ENCODE measurements at places on chromosomes 3 and 15.
A peak's percentile ranks its signal among the peaks of the same experiment; 100 is the strongest.

DNA sequence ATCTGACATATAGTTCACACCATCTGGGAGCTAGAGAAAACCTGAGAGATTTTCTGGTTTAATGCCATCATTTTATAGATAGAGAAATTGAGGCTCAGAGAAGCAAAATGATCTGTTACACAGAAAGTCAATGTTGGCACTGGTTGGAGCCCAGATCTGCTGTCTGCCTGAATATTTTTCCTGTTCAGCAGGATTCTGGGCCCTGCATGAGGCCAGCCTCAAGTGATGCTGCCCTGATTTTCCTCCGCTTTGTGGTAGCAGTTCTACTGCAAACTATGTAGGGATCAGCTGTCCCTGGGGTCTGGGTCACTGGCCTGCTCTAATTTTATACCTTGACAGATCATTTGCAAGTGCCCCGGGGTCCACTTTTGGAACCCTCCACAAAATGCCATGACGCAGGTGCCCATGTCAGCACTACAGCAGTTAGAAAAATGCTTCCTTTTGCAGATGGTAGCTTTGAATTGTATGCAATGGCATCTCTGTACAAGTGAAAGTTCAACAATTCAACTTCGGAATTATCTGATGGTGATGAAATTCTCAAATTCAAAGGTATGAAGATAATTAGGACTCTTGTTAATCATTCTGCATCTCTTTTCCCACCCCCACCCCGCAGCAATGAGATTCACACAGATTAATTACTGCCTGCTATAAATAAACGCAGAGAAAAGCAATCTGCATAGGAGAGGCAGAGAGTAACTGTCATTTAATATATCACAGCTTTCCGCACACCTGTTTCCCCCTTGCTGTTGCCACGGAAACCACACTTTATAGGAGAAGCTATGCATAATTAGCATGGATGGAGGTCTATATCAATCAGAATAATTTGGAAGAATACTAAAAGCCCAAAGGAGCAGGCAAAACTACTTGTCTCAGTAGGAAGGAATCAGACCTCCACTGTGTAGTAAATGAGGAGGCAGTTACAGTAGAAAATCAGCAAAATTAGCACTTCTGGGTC, 222.6 kb downstream of the PDCD6IP start:
- no peak for DNase-seq

DNA sequence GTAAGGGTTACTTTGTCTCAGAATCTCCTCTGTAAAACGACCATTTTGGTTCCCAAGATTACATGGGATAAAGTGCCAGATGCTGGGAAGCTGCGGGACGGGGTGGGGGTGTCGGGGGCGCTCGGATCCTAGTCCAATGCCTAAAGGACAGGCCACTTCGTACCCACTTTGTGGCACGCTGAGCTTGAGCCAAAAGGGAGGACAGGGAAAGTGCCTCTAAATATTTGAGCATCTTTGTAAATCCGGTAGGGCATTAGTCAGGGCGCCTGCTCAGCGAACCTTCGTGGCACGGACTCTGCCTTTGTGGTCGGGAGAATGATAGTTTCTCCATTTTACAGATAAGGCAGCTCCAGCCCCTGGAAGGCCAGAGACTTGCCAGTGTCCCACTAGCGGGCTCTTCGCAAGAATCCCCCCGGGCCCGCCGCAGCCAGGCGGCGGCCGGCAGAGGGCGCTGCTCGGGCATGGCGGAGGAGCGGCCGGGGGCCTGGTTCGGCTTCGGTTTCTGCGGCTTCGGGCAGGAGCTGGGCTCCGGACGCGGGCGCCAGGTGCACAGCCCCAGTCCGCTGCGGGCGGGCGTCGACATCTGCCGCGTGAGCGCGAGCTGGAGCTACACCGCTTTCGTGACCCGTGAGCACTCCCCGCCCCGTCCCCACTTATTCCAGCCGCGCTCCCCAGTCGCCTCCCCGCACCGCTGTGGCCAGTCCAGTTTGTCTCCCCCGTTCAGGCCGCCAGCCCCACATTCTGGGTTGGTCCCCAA, 1.8 kb downstream of the RCCD1 start:
- DNase-seq = peak; percentile 56

DNA sequence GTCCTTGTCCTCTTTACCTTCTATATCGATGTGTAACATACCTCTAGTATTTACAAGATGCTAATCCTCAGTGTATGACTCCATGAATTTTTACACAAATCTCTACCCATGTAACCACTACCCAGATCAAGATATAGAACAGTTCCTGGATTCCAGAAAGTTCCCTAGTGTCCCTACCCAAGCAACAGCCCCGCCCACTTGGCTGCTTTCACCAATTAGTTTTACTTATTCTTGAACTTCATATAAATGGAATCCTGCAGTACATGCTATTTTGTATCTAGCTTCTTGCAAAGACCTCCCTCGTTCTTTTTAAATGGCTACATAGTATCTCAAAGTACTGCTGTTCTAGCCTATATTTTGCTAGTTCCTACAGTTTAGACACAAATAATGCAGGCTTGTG, 33.0 kb downstream of the CD276 start:
- no peak for DNase-seq

DNA sequence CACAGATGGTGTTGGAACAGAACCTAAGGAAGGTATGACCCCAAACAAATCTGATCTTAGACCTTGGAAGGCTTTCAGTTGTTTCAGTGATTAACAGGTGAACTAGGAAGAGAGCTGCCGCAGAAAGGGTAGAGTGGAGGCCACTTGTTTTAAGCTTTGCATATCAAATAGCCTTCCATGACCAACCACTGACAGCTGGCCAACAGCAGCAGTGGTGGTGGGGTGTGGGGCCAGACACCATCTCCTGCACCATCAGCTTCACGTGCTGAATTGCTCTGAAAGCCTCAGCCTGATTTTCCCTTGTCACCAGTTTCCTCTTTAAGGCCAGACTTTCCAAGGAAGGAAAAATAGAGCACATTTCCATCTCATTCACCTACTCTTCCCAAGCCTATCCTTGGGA, 16.6 kb upstream of the OSBPL11 start:
- no peak for DNase-seq

- DNase-seq = no peak
These were observed 71.6 kb downstream of the SUMF1 start for GRCh38 chr3:4395448-4395847.

DNA sequence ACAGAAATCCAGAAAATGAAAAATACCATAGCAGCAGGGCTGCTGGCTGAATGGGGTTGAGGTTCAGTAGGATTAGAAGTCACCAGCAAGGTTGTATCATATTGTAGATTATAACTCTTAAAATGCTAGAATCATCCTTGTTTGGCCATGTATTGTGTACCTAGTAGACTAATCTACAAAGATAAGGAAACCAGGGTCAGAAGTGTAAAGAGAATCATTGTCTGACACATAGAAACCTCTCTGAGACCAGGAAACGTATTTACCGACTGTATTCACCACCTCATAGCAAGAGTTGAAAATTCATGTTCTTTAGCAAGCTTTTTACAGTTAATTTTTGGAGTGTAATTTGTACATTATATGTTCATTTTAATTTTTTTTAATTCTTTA, 168.8 kb downstream of the ECT2 start:
- no peak for DNase-seq

GRCh38 chr3:136336329-136337100, 86.4 kb downstream of the PCCB start:
- DNase-seq = no peak

GRCh38 chr15:39488961-39489360, 91.9 kb upstream of the THBS1 start:
- DNase-seq = no peak

DNA sequence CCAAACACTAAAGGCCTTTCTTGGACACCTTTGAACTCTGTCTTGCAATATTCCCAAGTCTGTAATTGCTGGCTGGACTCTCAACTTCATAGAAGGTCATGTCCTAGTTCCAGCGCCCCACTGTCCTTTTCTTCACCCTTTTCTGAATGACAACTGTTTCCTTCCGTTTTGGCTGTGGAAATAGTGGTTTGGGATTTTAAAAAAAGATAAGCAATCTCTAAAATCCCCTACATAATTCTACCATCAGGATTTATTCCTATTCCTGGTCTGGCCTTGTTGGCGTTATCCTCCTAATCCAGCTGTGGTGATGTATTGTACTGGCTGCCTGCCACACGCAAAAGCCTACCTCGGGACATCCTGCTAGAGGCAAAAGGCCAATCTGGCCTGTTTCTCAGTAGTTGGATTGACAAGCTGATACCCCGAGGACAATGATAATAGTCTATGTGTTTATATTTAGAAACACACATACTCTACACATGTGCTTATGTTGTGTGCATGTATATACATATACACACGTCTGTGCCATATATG, 440.3 kb upstream of the DPH6 start:
- DNase-seq = no peak

GRCh38 chr15:43824302-43825246, at the start of gene MFAP1:
MFAP1 (minus strand) TSS chr15:43824690; CDS start chr15:43824569, 121 bp downstream.
- peak; percentile 85 for DNase-seq

- no peak for DNase-seq
These were observed 20.3 kb upstream of the RAB6B start for GRCh38 chr3:133915685-133916658.

GRCh38 chr3:111538681-111539083, 3.3 kb upstream of the CD96 start:
- DNase-seq = no peak

DNA sequence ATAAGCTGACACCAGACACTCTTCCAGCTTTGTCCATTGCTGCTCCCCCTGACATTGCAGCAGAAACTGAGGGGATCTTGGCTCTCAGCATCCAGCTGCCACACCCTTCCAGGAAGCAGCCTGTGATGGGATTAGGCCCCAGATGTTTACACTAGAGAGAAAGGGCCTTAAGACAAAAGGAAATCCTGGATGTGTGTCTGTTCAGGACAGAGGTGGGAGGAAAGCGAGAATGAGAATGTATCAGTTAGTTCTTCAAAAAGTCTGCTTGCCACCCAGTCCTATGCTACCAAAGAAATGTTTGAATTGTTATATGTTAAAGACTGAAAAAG, 58.8 kb downstream of the HES1 start:
- DNase-seq = no peak

DNA sequence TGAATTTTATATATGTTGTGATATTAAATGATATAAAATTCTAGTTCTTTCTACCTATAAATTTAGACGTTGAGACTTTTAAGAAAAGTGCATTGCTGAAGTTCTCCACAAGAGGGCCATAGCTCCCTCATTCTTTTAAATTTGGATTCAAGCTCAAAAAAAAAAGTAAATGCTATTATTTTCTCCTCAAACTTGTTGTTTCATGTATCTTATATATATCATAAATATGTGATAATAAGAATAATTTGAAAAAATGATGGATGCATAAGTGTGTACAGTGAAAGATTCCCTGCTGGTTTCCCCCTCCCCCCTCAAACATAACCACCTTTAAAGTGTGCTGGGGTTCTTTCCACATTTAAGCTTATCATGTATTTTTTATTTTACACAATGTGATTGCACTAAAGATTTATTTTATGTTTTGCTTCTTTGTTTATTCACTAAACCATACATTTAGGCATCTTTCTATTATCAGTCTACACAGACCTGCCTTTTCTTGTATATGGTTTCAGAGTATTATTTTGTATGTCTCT, 769.4 kb upstream of the GOLIM4 start:
- no peak for DNase-seq

GRCh38 chr3:64957408-64958198, 269.8 kb upstream of the ADAMTS9 start:
- no peak for DNase-seq

DNA sequence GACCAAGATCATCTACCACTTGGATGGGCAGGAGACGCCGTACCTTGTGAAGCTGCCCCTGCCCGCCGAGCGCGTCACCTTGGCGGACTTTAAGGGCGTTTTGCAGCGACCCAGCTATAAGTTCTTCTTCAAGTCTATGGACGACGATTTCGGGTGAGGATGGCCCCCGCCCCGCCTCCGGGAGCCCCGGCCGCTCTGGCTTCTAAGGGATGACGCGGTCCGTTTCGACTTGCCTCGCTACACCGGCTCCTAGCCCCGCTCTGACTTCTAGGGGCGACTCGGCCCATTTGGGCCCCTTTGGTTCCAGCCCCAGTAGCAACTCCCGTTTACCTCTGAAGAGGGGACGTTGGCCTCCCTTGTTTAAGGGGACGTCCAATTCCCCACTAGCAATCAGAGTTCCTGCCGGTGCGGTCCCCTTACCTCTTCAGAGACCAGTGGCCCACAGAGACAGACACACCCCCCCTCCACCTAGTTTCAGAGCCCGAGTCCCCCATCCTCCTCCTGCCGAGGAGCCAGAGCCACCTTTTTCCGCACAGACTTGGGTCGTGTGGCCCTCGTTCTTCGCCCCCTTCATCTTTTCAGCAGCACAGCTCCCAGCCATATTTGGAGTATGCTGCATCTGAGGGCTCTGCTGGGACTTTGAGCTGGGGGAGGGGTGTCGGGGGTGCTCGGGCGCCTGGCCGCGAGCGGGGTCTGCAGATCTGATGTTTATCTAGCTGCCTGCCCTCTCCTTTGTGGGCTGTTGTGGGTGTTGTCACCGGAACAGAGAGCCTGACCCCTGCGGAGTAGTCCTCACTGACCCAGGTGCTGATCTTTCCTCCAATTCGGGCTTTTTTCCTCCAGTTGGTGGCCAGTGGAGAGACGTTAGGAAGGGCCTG, 706 bp downstream of the DVL3 start:
- no peak for DNase-seq

DNA sequence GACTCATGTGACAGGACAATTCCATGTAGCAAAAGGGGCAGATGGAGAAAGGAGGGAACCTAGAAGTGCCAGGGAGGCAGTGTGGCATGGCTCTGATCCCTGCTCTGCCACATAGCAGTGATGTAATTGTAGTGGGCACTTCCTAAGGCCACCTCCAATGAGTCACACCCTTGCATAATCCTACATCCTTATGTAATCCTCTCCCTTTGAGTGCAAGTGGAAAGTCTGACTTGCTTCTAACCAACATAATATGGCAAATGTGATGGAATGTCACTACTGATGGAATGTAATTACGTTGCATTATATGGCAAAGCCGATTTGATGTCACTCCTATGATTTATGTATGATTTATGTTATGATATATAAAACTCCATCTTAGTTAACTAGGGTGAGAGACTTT, 72.9 kb upstream of the ATP2C1 start:
- no peak for DNase-seq

DNA sequence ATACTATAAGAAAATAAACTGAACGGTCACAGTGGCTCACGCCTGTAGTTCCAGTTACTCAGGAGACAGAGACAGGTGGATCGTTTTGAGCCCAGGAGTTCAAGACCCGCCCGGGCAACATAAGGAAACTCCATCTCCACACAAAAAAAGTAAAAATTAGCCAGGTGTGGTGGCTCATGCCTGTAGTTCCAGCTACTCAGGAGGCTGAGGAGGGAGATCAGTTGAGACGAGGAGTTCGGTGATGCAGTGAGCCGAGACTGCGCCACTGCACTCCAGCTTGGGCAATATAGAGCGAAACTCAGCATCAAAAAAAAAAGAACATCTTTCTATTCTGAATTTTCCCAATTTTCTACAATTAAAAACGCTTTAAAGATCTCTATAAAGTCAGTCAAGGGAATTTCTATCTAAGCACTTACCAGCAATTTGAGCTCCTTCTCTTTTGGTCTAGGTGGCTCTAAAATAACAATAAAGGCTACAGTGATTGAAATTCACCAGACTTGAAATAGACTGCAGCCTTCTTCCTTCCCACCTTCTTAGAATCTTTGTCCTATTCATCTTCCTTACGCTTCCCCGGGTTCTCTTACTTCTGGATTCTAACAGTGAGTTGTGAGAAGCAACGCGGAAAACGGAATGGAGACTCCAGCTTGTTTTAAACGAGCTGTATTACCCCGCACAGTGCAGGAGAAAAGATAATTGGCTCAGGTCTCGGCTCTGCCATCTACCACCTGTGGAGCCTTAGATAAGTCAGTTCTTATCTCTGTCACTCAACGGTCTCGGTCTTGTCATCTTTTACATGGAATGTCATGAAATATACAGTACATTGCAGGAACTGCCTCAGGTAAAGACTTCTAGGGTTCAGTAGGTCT, 812 bp upstream of the SEC62 start:
- DNase-seq = no peak
